ENCODE measurements at places on chromosomes 16 and 17. TPM values are rescaled to one million over a fixed set of nuclear protein-coding genes. Genes with fewer than 3 reads are reported as not detected.

DNA sequence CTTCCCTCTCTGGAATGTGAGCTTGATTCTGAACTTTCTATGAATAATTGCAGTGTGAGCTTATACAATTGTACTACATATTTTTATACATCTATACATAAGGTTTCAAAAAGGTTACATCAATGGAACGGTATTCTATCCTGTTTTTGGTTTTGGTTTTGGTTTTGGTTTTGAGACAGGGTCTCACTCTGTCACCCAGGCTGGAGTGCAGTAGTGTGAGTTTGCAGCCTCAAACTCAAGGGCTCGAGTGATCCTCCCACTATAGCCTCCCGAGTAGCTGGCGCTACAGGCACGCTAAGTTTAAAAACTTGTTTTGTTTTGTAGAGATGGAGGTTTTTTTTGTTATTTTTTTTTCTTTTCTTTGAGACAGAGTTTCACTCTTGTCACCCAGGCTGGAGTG, 1.1 kb downstream of the CTRB1 start:
- no peaks in the 10 kb centered on the region for H3K4me1 ChIP-seq
- H3K36me3 ChIP-seq: no peaks in the 10 kb centered on the region
- peak overlapping the region; percentile 87 for H3K4me3 ChIP-seq
- peak overlapping the region; percentile 42 for H3K27ac ChIP-seq
- DNase-seq: peak; percentile 37

DNA sequence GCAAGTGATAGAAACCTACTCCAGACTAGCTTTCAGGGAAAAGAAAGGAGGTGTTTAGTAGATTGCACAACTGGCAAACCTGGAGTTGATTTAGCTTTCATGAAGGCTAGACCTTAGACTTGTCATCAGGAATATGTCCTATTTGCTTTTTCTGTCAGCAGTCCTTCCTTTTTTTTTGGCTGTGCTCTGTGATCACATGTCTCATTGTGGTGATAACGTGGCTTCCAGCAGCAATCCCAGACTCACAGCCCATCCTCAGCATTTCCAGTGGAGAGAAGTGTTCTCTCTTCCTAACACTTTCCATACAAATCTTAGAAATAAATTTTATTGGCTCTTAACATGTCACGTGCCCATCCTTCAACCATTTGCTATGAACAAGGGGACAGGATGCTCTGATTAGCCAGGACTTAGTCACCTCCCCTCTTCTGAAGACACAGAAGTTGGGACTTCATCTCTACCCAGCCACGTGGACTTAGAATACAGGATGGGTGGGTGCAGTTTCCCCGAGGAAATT, 74.7 kb downstream of the CDH13 start:
- H3K4me3 ChIP-seq: no peak overlapping the region
- H3K27me3 ChIP-seq: no peaks in the 10 kb centered on the region
- H3K36me3 ChIP-seq: no peaks in the 10 kb centered on the region
- H3K27ac ChIP-seq: no peak overlapping the region
- DNase-seq: no peak

The SPNS3 gene
- total RNA-seq: 2.5 TPM

The KLHL11 gene
- 21.7 TPM for total RNA-seq

DNA sequence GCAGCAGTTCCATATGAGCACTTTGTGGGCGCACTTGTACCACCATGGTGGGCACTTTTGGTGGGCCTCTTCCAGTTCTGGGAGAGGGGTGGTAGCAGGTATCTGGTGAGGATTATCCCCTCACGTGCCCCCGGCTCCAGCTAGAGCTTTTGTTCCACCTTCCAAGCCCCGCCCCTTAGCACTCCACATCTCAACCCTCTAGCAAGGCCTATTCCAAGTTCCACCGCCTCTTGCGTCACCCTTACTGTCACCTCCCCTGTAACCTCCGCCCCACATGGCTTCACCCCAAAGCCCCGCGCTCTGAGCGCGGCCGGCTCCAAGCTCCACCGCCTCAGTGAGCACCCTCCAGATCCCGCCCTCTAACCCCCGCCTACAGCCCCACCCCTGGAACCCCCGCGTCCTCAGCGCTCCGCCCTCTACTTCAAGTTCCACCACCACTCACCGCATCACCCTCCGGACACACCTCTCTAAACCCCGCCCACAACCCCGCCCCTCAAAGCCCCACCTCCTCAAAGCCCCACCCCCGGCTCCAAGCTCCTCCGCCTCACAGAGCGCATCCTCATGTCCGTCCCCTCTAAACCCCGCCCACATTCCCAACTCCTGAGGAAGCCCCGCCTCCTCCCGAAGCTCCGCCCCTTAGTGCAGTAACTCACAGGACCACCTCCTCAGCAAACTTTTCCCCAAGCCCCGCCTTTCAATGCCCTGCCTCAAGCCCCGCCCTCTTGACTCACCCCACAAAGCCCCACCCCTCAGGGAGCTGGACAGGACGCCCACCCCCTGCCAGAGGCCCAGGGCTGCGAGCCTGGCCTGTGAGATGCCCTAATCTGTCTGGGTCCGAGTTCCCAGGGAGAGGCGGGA, 11.1 kb downstream of the SCN4A start:
- no peaks in the 10 kb centered on the region for H3K27me3 ChIP-seq
- no peaks in the 10 kb centered on the region for H3K36me3 ChIP-seq
- H3K4me3 ChIP-seq: no peak overlapping the region
- peaks cover 4% of the 10 kb centered on the region for H3K4me1 ChIP-seq
- H3K27ac ChIP-seq: no peak overlapping the region

DNA sequence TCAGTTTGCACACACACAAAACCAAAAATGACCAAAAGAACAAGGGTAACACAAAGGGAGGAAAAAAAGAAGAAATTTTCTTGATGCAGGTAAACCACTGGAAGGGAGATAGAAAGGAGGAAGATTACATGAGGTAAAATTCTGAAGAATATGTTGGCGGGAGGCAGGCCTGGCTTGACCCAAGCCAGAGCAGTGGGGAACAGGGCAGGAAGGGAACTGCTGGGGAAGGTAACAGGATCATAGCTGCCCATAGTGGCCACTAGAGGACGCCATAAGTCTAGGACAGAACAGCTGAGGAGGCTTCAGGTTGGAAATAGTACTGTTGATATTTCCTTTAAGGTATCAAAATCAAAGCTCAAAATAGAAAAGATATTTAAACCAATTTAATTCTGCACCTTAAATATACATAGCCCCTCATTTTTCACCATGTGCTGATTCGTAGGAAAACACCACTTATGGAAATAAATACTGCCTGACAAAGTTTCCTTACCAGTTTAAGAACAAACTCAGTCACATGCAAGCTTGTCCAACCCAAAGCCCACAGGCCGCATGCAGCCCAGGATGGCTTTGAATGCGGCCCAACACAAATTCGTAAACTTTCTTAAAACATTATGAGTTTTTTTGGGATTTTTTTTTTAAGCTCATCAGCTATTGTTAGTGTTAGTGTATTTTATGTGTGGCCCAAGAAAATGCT, 15.5 kb downstream of the VPS35 start:
- H3K4me1 ChIP-seq: no peaks in the 10 kb centered on the region
- no peaks in the 10 kb centered on the region for H3K27me3 ChIP-seq
- peak; percentile 56 for DNase-seq
- H3K4me3 ChIP-seq: no peak overlapping the region

- H3K27ac ChIP-seq: no peak overlapping the region
- no peaks in the 10 kb centered on the region for H3K27me3 ChIP-seq
- peak overlapping the region; percentile 52 for H3K4me3 ChIP-seq
- no peak for DNase-seq
- H3K4me1 ChIP-seq: peaks cover 46% of the 10 kb centered on the region
These were observed 12.9 kb downstream of the IL21R start for GRCh38 chr16:27414788-27415431.

DNA sequence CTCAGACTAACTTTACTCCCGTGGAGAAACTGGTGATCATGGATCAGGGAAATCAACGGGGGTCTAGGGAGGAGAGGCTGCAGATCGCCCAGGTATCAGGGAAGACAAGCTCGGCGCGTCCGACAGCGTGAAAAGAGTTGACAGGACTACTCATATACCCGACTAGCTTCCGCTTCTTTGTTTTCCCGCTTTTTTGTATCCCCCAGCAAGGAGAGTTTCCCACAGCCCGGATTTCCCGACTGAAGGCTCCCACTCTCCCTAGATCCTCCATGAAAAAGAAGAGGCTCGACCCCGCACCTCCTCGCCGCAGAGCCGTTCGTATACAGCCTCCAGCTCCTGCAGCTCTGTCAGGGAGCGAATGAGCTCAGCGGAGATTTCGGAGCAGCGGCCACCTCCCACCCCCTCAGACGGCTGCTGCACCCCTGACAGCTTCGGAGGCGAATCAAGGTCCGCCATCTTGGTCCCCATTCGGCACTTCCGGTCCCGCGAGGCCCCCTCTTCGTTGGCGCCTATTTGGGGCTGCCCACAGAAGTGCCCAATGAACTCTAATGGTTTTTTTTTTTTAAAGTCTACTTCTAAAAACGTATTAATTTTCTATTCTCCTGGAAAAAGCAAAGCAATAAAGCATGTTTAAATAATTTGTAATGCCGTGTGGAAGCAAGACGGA, at the start of gene COG4:
Gene COG4, minus strand, starts transcription at position 479 of the 667 bp plus-strand sequence. Its CDS starts 11 bp downstream, at position 468.
- peaks cover 60% of the 10 kb centered on the region for H3K4me1 ChIP-seq
- H3K4me3 ChIP-seq: peak within 1 kb of the TSS; percentile 100
- DNase-seq: peak; percentile 90
- H3K27ac ChIP-seq: peak within 1 kb of the TSS; percentile 94

The SPIRE2 gene
- total RNA-seq: 0.35 TPM

DNA sequence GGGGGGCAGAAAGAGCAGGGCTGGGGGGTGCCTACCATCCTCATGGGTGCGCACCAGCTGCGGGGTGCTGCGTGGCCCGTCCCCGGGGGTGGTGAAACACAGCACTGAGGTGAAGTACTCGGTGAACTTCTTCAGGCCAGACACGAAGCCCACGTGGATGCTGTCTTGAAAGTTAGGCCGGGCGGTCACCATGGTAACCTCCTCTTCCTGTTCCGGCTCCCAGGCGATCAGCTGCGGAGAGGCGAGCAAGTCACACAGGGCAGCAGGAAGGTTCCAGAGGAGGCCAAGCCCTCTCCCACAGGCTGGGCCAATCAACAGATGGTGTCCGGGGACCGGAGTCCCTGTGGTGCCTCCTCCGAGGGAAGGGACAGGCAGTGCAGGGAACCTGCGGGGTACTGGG, 90.1 kb upstream of the CDC42EP4 start:
- H3K27ac ChIP-seq: no peak overlapping the region
- DNase-seq: peak; percentile 17
- H3K27me3 ChIP-seq: no peaks in the 10 kb centered on the region
- H3K36me3 ChIP-seq: no peaks in the 10 kb centered on the region
- no peak overlapping the region for H3K4me3 ChIP-seq

GRCh38 chr16:84062734-84063640, 20.4 kb upstream of the SLC38A8 start:
- H3K27ac ChIP-seq: peak overlapping the region; percentile 19
- H3K36me3 ChIP-seq: peaks cover 94% of the 10 kb centered on the region
- no peak overlapping the region for H3K4me3 ChIP-seq

- DNase-seq: no peak
- H3K4me3 ChIP-seq: no peak overlapping the region
- no peaks in the 10 kb centered on the region for H3K27me3 ChIP-seq
- no peak overlapping the region for H3K27ac ChIP-seq
- no peaks in the 10 kb centered on the region for H3K4me1 ChIP-seq
These were observed 13.0 kb upstream of the GGA2 start for GRCh38 chr16:23523321-23523720.

DNA sequence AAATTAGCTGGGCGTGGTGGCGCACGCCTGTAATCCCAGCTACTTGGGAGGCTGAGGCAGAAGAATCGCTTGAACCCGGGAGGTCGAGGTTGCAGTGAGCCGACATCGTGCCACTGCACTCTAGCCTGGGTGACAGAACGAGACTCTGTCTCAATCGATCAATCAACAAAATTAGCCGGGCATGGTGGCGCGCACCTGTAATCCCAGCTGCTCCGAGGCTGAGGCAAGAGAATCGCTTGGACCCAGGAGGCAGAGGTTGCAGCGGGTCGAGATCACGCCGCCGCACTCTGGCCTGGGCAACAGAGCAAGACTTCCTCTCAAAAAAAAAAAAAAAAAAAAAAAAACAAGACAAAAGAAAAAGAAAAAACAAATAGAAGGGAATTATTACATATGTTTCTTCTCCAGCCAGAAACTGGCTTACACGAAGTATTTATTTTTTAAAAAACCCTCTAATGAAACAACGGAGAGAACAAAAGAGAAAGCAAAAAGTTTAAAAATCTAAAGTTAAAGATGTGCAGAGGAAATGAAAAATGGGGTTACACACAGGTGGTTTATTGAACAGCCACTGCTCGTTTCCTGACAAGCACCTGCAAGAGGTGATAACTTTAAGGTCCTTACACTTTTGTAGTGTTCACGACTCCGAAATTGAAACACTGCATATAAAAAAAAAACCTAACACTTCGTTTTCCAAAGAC, 1.4 kb downstream of the SYNRG start:
- peaks cover 57% of the 10 kb centered on the region for H3K4me1 ChIP-seq
- peaks cover 4% of the 10 kb centered on the region for H3K36me3 ChIP-seq
- H3K4me3 ChIP-seq: peak overlapping the region; percentile 100
- no peaks in the 10 kb centered on the region for H3K27me3 ChIP-seq
- peak; percentile 71 for DNase-seq
- peak overlapping the region; percentile 89 for H3K27ac ChIP-seq

DNA sequence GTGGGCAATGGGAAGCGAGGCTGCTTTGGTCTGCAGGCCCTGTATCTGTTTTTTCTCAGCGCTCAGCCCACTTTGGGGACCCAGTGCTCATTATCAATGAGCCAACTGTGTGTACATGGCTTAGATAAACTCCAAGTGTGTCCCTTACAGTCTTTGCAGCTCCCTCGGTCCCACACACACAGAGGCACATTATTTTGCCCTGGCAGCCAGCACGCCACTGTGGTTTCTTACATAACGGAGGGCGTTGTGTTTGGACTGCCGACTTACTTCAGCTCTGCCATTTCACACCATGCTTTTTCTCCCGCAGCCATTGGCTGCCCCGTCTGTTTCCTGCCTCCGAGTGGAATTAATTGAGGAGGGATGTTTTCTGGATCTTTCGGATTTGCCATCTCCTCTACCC, 56.5 kb upstream of the CLEC18A start:
- DNase-seq: no peak
- H3K27me3 ChIP-seq: no peaks in the 10 kb centered on the region
- peaks cover 30% of the 10 kb centered on the region for H3K36me3 ChIP-seq
- H3K4me1 ChIP-seq: no peaks in the 10 kb centered on the region
- no peak overlapping the region for H3K4me3 ChIP-seq

The TRPV3 gene
- total RNA-seq: 0.25 TPM

All from CD4-positive, CD25-positive, alpha-beta regulatory T cell (primary cell).